NCI-H2227 treated with DMSO at 0.1 percent for 48 hours (cell line): ENCODE measurements at places on chromosomes 16 and 17.
A peak's percentile ranks its signal among the peaks of the same experiment; 100 is the strongest.

- no peak for DNase-seq
Measured at GRCh38 chr17:82915757-82916027, 75.9 kb upstream of the ZNF750 start.

DNA sequence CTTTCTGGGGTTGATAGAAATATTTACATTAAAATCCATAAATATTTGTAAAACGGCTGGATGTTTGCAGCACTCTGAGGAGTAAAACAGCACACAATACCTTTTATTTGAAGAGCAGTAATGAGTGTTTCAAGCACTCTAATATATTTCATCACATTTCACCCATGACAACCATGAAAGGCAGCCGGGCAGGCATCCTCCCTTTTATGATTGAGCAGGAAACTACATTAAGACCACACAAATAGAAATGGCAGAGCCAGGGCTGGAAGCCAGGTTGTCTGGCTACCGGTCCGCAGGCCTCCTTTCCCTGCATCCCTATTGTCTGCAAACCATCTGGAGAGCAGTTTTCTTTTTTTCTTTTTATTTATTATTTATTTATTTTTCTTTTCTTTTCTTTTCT, 23.1 kb upstream of the GPRC5C start:
- no peak for DNase-seq

DNA sequence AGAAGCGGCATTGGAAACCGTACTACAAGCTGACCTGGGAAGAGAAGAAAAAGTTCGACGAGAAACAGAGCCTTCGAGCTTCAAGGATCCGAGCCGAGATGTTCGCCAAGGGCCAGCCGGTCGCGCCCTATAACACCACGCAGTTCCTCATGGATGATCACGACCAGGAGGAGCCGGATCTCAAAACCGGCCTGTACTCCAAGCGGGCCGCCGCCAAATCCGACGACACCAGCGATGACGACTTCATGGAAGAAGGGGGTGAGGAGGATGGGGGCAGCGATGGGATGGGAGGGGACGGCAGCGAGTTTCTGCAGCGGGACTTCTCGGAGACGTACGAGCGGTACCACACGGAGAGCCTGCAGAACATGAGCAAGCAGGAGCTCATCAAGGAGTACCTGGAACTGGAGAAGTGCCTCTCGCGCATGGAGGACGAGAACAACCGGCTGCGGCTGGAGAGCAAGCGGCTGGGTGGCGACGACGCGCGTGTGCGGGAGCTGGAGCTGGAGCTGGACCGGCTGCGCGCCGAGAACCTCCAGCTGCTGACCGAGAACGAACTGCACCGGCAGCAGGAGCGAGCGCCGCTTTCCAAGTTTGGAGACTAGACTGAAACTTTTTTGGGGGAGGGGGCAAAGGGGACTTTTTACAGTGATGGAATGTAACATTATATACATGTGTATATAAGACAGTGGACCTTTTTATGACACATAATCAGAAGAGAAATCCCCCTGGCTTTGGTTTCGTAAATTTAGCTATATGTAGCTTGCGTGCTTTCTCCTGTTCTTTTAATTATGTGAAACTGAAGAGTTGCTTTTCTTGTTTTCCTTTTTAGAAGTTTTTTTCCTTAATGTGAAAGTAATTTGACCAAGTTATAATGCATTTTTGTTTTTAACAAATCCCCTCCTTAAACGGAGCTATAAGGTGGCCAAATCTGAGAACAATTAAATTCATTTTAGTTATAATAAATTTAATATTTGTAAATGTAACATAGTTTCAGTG, 1.7 kb downstream of the HEXIM1 start:
- peak; percentile 34 for DNase-seq

DNA sequence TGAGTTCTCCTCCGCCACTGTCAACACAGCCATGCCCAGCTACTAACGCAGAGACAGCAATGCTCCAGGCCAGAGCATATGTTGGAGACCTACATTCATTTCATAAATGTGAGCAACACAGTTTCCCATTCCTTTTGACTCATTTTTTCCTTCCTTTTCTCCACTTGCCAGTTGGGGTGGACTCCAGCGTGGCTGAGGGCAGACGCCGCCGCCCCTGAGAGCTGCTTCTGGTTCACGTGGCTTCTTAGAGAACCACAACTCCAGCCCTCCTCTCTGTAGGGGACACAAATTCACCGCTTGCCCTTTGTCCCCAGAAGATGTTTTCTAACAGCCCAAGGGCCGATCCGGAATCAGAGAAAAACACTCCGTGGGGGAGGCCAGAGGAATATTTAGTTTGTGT, 45.8 kb upstream of the ZCCHC14 start:
- DNase-seq: peak; percentile 3

- peak; percentile 84 for DNase-seq
Measured at GRCh38 chr16:85327731-85328675, 215.7 kb upstream of the CIBAR2 start.

DNA sequence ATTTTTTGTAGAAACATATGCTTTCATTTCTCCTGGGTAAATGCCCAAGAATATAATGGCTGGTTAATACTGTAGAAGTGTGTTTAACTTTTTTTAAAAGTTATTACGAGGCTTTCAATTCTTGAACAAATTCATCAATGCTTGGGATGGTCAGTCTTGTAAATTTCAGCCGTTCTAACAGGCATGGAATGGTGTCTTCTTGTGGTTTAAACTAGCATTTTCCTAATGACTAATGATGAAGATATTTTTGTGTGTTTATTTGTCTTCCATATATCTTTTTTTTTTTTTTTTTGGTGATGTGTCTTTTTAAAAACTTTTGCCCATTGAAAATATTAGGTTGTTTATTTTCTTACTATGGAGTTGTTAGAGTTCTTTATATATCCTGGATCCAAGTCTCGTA, 67.1 kb downstream of the MGAT5B start:
- DNase-seq: no peak

DNA sequence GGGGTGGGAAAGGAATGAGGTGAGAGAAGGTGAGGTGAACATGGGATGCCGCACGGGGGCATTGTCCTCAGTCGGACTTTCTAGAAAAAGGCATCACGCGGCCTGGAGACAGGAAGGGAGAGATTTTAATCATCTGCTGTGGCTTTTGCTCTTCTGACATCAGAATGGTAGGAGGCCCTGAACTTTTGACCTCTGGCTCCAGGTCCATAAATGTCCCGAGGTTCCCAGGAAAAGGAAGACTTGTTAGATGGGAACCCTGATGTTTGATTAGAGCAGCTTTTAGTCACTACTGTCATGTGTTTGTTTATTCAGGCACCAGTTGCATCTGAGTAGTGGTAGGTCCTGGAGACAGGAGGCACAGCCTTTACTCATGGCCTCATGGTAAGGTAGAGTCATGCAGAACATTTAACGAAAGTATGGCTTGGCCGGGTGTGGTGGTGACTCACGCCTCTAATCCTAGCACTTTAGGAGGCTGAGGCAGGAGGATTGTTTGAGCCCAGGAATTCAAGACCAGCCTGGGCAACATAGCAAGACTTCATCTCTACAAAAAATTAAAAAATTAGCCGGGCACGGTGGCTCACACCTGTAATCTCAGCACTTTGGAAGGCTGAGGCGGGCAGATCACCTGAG, 203.1 kb downstream of the MSI2 start:
- DNase-seq: no peak

- DNase-seq: no peak
Measured at GRCh38 chr17:50934161-50934560, 68.0 kb upstream of the TOB1 start.

GRCh38 chr16:12089492-12090150, 113.1 kb downstream of the SNX29 start:
- no peak for DNase-seq

- DNase-seq: no peak
Measured at GRCh38 chr16:11201498-11202259, 54.3 kb downstream of the SOCS1 start.

DNA sequence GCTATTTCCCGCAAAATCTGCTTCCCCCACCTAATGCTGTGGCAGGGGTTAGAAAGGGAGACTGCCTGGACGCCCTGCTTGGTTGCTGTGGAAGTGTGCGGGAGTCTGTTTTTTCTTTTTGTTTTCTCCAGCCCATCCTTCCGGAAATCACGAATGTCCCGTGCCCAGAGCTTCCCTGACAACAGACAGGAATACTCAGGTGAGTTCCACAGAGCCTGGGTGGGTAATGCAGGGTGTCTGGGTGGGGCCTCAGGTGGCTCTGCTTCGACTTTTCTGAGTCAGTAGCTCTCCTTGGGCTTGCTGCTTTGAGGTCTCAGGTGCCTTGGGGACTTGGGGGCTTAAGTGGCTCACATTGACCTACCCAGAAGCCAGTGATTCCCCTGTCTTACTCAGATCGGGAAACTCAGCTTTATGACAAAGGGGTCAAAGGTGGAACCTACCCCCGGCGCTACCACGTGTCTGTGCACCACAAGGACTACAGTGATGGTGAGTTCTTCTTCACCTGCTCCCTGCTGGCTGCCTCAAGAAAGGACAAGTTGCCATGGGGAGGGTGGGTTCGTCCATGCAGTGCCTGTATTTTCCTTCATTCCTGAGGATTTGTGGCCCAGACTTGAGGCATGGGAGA, 11.4 kb downstream of the LIMD2 start:
- no peak for DNase-seq

DNA sequence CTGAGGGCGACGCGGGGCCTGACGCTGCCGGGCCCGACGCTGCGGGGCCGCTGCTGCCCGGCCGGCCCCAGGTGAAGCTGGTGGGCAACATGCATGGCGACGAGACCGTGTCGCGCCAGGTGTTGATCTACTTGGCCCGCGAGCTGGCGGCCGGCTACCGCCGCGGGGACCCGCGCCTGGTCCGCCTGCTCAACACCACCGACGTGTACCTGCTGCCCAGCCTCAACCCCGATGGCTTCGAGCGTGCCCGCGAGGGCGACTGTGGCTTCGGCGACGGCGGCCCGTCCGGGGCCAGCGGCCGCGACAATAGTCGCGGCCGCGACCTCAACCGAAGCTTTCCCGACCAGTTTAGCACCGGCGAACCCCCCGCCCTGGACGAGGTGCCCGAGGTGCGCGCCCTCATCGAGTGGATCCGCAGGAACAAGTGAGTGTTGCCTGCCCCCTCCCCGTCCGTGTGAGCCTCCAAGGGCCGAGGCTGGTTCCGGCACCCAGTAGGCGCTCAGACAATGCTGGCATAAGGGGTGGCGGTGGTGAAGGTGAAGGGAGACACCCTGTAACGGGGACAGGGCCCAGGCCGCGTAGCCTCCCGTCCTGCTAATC, 676 bp downstream of the CPD start:
- no peak for DNase-seq

GRCh38 chr17:30579610-30580315, 102.6 kb downstream of the GOSR1 start:
- DNase-seq: no peak
